ENCODE measurements at places on chromosomes 11 and 22.

DNA sequence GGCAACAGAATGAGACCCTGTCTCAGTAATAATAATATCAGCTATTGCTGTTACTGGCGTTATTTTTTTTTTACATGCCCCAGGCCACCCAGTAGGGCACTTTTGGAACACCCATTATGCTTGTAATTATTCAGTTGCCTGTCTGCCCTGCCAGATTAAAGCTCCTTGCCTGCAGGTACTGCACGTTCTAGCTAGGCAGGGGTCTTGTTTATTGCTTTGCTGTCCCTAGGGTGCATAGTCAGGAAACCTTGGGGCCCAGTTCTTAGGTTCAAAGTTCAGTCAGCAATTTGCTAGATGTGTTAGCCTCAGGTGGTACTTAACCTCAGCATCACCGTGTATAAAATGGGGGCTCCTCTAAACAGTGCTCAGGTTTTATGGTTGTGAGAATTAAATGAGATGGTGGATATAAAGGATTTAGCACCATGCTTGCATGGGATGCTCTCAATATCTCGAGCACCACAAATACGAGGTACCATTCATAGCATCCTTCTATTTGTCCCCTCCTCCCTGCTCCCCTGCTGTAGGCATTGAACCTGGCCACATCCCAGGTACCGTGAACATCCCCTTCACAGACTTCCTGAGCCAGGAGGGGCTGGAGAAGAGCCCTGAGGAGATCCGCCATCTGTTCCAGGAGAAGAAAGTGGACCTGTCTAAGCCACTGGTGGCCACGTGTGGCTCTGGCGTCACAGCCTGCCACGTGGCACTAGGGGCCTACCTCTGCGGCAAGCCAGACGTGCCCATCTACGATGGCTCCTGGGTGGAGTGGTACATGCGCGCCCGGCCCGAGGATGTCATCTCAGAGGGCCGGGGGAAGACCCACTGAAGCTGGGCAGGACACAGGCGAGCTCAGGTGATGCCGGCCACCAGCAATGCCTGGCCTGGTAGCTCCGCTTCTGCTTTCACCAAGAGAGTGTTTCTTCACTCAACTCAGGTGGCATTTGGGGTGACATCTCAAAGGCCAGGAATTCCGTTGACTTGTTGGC is 9.4 kb downstream of the MPST start:
- DNase-seq, result no peak

DNA sequence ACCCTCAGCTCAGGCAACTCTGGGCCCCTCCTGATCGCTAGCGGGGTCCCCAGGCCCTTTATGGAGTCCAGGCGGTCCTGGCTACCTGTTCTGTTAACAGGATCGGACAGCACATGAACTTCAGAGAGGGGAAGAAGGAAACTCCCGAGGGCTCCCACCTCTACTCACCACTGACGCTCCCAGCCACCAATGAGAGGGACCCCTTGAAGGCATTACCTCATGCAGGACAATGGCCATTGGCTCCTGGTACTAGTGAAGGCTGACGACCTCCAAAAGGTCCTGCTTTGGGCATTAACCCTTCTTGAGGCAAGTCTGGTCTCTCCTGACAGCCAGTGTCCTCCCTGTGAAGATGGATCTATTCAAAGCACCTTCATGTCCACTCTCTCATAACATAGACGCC is 71.5 kb upstream of the LMO1 start:
- DNase-seq, result no peak

GRCh38 chr22:48635816-48636215 is 1191.9 kb downstream of the BRD1 start:
- no peak for DNase-seq

- no peak for DNase-seq
Measured at GRCh38 chr11:8263109-8263768, 439 bp downstream of the LMO1 start.

DNA sequence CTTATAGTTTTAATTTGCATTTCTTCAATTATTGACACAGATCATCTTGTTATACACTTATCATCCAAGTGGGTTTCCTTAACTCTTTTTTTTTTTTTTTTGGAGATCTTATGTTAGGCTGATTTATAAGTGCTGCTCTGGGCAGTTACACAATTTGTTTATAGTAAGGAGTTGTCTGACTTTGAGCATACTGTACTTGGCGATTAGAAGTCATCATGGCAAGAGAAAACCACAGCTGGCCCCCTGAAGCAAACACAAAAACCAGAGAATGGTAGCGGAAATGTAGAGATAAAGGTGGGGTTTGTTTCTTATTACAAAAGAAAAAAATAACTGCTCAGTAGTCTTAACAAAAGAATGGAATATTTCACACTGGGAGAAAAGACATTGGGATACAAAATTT is 292.6 kb downstream of the SWAP70 start:
- no peak for DNase-seq

- DNase-seq, result no peak
Measured at GRCh38 chr11:36088266-36088972, 144.6 kb downstream of the LDLRAD3 start.

- DNase-seq, result no peak
Measured at GRCh38 chr11:73229896-73230875, 12.1 kb downstream of the P2RY2 start.

DNA sequence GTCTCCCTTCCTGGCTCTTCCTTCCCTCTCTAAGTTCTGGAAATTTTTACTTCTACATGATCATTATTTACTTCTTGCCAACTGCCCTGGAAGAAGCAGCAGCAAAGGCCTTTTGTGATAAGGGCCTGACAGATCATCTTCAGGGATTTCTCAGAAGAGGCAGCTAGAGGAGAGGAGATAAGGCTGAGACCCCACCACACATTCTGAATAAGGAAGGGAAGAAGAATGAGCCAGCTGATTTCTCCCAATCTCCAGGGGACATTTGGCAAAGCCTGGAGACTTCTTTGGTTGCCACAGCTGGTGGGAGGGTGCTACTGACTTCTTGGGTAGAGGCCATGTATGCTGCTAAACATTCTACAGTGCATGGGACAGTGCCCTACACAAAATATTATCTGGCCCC is 122.4 kb upstream of the OR9Q1 start:
- DNase-seq, result no peak

DNA sequence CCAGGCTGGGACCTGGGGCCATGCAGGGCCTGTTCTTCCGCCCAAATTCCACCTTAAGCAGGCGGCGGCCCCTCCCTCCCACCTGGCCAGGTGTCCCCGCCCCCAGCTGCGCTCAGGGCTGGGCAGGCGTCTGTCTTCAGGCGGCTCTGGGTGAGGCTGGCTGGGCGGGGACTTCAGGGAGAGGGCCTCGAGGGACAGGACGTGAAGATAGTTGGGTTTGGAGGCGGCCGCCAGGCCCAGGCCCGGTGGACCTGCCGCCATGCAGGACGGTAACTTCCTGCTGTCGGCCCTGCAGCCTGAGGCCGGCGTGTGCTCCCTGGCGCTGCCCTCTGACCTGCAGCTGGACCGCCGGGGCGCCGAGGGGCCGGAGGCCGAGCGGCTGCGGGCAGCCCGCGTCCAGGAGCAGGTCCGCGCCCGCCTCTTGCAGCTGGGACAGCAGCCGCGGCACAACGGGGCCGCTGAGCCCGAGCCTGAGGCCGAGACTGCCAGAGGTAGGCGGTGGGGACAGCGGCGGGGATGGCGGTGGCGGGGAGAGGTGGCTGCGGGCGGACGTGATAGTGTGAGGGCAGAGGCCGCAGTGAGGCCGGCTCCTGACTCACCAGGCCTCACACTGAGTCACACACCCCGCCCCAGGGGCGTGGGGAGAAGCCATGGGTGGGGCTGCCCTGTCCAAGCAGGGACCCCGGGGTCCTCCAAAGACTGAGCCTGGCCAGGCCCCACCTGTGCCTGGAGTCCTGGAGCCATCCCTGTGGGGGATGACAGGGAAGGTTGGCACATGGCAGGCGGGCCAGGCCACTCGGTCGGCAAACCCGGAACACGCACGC is at the start of gene PKP3:
Gene PKP3 (plus strand): TSS at position 176 of the 824 bp plus-strand sequence. CDS start 84 bp downstream, at position 260.
- DNase-seq, result no peak

- no peak for DNase-seq
Measured at GRCh38 chr22:45422237-45422983, 8.9 kb downstream of the RIBC2 start.

DNA sequence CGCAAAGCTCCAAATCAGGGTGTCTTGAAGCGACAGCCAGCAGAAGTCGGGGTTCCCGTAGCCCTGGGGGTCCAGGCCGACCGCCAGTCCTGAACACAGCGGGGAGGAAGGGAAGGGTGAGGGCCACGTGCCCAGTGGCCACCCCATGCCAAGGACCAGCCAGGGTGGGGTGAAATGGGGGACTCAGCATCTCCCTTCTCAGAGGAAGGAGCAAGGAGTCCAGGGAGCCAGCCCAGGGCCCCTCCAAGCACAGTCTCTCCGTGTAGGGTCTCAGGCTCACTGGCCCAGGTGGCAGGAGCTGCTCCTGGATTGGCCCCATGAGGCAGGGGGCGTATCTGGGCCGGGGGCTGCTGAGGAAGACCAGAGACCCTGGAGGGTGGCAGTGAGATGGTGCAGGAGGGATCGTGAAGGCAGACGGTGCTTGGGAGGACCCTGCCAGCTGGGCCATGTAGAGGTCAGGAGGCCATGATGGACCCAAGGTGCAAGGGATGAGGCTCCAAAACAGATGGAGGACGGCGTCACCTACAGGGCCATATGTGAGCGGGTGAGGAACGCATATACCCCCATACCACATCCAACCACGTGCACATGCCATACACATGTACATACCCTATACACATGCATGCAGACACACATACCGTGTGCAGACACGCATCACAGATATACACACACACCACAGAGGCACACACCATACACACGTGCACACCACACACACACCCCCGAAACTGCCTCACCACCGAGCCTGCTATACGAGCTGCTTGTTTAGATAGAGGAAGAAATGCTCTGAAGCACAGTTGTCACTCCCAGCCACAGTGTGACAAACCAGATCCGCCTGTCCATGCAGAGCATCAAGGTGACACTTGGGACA is 34.4 kb downstream of the TRMU start:
- no peak for DNase-seq

GRCh38 chr22:44555046-44555445 is 57.0 kb upstream of the RTL6 start:
- no peak for DNase-seq

DNA sequence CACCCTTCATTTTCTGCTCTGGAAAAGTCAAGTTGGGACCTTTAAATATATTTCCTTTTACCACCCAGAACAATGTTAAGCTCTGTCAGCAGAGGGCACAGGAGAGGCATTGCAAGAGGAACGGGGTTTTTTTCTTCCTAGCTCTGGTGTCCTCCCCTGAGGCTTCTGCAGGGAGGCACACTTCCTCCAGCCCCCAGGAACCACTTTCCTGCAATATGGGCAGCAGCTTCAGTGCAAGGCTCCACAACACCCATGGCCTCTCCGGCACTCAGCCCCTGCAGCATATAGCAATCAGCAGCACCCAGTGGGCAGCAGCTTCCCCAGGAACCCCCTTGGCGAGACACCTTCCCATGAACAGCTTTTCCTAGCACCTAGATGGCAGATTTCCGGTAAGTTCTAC is 101.4 kb downstream of the SYT9 start:
- DNase-seq, result no peak

Data from activated T-helper 2 cell treated with anti-CD3 and anti-CD28 coated beads, Interferon-gamma antibody, Interleukin-2, Interleukin-4, amounts not matched to agents 10 μg/mL and 5 μg/mL and 100 μg/mL, durations not matched to agents 14 hours and 24 hours and 36 hours (primary cell).